ENCODE measurements at places on chromosomes 13 and 19.

GRCh38 chr19:21322528-21322927 lies 6.7 kb downstream of the ZNF708 start:
- DNase-seq, result no peak

DNA sequence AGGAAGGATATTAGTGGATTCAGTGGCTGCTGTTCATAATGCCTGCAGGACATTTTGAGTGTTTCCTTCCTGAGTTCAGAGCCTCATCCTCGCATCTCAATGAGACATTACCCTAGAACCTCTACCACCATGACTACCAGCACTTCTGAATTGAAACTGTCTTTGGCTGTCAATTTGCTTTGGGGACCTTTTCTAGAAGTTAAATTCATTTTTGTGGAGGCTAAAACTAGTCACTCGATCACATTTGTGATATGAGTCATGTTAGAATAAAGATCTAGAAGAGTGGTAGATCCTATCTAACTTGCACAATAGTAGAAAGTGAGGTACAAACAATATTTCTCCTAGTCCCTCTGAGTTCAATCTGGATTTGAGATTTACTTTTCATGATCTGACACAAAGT lies 124.9 kb downstream of the KCNRG start:
- DNase-seq, result no peak

GRCh38 chr13:56659041-56659471 lies 481.7 kb upstream of the PRR20A start:
- no peak for DNase-seq

DNA sequence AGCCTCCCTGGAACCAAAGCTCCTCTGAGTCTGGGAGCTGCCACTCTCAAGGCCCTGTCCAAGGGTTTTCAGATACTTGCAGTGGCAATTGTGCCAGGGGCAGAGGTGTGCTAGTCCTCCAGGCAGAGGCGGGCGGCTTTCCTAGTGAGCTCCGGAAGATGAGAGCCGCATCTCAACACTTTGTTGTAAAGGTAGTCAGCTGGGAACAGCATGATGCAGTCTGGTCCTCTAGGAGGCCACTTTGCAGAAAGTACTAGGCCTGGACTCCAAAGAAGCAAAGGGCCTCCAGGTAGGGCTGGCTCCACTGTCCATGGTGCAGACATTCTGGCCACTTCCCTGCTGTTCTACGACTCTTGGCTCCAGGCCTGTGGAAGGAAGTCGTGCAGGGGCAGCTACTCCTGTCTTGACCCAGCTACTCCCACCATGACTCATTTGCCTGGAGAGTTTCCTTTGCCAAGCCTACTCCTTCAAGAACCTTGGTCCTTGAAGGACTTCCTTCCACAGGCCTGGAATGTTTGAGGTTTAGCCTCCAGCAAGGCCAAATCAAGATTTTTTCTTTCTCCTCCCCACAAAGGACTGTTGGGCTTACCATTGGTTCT lies 9.9 kb upstream of the ZNF536 start:
- DNase-seq, result no peak

- DNase-seq, result no peak
These were observed 1.3 kb downstream of the PGLYRP1 start for GRCh38 chr19:46021531-46022041.

GRCh38 chr13:29969286-29969685 lies 118.9 kb upstream of the UBL3 start:
- DNase-seq, result no peak

- no peak for DNase-seq
These were observed 34.3 kb downstream of the ATP4B start for GRCh38 chr13:113623491-113624234.

GRCh38 chr13:83815598-83815997 lies 66.7 kb downstream of the SLITRK1 start:
- no peak for DNase-seq

- DNase-seq, result no peak
These were observed 525 bp downstream of the CARS2 start for GRCh38 chr13:110705356-110705825.

DNA sequence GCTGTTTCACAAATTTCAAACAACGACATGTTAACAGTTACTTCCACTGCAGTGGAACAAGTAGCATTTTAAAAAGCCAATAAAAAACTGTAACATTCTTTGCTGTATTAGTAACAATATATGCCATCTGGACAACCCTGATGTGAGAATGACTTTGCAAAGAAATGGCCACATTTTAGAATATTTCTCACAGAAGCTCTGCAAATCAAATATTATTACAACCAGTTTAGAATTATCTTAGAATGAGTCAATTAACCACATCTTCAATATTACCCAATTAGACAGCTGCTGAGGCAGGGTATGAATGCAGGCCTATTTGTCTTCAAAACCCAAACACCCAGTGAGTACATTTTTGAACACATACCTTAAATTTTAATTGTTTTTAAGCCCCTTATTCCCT lies 3.2 kb downstream of the ZNF699 start:
- DNase-seq, result no peak

DNA sequence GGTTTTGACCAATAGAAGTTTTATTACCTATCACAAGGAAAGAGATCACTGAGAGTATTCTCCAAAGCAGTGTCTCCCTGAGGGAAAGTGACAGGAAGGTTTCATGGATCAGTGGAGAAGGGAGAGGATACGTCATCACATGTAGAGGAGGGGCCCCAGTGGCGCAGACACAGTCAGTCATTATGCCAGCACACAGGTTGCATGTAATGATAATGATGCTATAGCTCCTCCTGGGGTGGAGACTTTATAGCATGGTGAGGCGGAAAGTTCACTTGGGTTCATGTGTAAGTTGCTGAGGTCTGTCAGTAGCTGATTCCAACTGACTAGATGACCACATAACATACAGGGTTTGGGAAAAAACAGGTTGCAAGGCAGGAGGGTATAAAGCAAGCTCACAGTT lies 88.8 kb downstream of the FNDC3A start:
- no peak for DNase-seq

- no peak for DNase-seq
These were observed 19.0 kb upstream of the POP4 start for GRCh38 chr19:29587059-29587458.

DNA sequence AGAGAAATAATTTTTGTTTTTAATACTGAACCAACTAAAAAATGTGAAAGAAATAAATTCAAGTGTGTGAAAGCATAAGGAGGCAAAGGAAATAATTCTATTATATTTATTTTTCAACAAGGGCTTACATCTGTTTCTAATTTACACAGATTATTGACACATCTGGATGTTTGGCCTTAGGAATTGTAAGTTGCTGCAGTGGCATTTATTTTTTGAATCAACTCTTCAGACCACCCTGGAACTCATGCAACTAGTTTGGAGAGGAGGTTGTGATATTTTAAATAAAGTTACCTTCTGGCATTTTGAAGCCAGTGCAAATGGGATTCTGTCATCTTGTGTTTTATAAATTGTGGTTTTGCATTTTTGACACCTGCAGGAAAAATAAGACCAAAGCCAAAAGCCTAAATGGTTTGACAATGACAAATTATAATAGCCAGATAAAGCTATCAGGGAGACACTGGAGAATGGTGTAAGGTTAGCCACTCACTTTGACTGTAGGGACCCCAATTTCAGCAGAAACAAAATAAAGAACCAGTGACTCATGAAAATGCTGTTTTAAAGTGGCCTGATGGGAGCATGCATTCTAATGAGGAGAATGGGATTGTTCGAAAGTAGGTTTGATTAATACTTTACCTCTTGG lies 192.9 kb downstream of the KLF5 start:
- no peak for DNase-seq

GRCh38 chr19:9308091-9308770 lies 1.4 kb downstream of the ZNF699 start:
- DNase-seq, result no peak

GRCh38 chr13:95349267-95349666 lies 48.0 kb upstream of the ABCC4 start:
- no peak for DNase-seq

GRCh38 chr13:75402787-75403186 lies 79.2 kb downstream of the TBC1D4 start:
- no peak for DNase-seq

DNA sequence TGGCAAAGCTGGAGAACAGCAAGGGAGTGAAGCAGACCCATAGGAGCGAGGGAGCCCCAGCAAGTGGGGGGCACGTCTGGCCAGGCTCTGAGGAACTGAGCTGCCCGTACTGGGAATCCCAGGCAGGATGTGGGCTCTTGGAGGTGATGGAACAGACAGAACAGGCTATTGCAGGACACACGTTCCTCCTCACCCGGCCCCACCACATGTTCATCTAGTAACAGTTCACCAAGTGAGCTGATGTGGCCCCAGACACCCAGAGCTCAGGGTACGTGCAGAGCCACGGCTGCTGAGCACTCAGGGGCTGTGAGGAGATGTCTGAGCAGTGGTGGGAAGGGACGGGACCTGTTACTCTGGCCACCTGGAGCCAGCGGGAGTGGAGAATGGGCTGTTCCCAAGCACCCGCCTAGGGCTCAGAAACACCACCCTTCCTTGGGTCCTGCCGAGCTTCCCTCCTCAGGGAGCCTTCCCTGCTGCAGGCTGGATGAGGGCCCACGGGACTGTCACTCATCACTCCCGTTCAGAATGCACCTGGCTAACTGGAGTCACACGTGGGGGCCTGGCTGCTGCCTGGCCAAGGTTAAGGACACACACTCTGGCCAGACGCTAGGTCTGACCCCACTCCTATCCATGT lies 18.4 kb downstream of the ELL start:
- no peak for DNase-seq

GRCh38 chr13:42543215-42543797 lies 30.6 kb upstream of the TNFSF11 start:
- no peak for DNase-seq

- no peak for DNase-seq
These were observed 10.1 kb upstream of the RSPH6A start for GRCh38 chr19:45825263-45825605.

- DNase-seq, result no peak
These were observed 392.1 kb downstream of the EFNB2 start for GRCh38 chr13:106143392-106143791.

- no peak for DNase-seq
These were observed 200.3 kb downstream of the LMO7 start for GRCh38 chr13:75836441-75836840.

GRCh38 chr13:32735859-32736258 lies 149.6 kb downstream of the PDS5B start:
- DNase-seq, result no peak

DNA sequence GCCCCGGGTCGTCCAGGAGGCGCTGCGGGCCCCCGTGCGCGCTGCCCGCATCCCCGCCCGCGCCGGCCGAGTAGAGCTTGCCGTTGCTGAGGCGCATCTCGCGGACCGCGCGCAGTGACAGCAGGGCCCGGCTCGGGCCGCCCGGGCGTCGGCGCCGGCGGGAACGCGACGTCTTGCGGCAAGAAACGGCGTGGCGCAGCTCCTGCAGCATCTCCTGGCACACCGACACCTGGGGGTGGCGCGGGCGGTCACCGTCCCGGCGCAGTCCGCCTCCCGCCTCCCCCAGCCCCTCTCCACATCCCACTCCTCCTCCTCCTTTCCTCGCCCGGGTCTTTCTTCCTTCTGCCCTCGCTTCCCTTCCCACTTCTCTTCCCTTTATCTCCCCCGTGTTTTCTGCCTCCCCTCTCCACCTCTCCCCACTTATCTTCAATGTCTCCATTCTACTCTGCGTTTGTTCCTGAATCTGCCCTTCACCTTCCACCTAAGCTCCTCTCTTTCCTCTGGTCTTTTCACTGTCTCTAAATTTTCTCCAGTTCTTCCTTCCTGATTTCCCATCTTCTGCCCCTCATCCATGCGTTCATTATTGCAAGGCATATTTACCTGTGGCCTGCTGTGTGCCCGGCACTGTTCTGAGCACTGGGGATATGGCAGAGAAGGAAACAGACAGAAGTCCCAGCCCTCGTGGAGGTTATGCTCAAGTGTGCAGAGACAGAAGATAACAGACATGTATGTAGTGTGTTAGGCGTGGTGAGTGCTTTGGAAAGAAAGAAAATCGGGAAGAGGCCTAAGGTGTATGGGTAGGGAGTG lies 5.2 kb upstream of the ATP1A3 start:
- DNase-seq, result no peak

DNA sequence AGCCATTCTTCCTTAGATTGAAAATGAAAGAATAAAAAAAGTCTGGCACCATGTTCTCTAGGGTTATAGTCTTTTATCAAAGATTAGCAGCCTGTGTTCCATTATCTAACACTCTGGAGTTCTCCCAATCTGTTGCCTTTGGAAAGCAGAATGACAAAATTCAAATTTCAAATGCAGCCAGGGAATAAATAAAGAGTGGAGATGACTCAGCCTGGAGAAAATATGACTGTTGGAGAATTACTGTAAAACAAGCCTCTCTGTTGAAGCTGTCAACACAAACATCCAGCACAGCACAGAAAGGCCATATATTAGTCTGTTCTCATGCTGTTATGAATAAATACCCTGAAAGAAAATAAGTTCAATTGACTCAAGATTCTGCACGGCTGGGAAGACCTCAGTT lies 650.5 kb upstream of the SLC10A2 start:
- no peak for DNase-seq

- no peak for DNase-seq
These were observed 13.5 kb upstream of the ARHGAP45 start for GRCh38 chr19:1053176-1054101.

DNA sequence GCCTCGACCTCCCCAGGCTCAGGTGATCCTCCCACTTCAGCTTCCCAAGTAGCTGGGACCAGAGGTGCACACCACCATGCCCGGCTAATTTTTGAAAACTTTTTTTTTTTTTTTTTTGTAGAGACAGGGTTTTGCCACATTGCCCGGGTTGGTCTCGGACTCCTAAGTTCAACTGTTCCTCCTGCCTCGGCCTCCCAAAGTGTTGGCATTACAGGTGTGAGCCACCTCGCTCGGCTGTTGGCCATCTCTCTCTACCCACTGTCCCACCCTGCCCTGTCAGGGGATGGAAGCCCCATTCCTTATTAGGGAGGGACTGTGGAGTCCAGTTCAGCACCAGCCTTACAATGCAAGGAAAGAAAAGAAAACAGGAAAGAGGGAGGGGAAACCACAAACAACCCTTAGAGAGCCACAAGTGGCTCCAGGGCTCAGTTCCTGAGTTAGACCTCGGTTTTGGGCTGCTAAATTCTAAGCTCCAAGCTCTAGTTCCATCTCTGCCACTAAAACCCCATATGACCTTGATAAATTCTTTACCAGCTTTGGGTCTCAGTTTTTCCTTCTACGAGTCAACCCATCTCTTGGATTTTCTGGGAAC lies 31.7 kb downstream of the ACTL9 start:
- DNase-seq, result no peak

Data from kidney epithelial cell (primary cell).